Pulmonary artery endothelial cell (primary cell): ENCODE measurements at places on chromosomes 2 and 18.

- DNase-seq: no peak
These were observed 1.8 kb downstream of the TMX3 start for GRCh38 chr18:68713131-68713530.

- no peak for DNase-seq
These were observed 41.4 kb downstream of the FECH start for GRCh38 chr18:57544936-57545660.

DNA sequence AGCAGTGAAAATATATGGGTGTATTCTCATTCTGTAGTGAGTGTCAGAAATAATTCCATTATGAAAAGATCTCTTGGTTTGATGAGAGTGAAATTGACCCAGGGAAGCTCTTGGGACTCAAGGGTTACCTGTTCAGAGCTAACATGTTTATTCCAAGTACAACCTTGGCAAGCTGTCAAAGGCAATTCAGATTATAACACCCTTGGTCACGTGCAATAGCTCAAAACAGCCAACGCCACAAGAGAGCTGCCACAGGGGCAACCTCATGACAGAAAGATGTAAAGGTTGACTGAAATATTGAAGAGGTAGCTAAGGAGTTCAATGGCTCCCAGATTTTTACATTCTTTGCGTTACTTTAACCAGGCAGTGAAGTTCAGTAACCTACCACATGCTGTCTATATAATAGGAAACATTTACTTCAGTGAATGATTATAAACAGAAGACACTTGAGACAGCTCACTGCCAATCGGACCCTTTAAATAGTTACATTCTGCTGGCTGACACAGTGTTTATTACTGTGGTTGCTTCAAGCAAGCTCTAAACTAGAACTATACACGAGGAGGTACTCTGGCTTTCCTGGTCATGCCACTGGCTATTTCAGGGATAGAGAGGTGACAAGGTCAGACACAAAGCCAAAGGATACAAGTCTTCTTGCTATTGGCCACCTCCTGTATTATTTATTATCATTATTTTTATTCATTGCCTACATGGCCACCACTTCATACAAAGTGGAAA lies 187.3 kb downstream of the PID1 start:
- no peak for DNase-seq

DNA sequence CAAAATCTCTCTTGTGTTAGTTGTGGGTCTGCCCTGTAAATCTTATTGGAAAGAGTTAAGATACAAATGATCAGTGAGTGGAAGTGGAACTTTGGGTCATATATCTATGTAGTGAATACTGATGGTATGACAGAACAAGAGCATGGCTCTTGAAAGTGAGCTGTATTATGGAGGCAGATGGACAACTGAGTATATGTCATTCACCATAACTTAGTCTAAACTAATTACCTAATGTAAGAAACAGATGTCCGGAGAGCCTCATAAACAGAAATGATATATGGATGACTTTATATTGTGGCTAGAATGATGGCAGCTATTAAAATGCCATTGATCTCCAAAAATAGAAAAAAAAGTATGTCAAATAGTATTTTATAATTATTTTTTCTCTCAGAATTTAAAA lies 72.4 kb downstream of the FASTKD2 start:
- no peak for DNase-seq

DNA sequence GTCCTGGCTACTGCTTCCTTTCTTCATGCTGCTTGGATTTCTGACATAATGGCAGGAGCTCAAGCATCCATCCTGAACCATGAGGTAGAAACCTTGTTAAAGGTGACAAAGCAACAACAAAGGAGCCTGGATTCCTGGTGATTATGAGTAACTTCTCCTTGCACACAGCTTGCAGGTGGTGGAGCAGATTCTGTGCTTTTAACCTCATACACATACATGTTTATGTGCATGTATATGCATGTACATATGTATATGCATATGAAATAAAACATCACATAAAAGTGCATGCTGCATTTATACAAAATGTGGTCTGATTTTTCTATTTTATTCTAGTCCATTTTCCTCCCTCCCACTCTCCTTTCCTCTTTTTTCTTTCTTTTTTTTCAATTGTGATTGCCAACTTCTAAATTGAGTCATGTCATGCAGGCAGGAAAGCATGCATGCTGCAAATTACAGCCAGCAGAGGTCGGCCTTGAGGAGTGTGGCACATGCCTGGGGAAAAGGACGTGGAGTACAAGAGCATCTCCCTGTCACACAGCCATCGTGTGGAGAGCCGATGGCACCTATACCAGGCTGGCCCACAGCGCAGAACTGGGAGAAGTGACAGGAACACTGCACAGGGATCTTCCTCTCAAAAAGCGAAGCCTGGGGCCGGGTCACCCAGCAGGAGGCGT lies 17.9 kb downstream of the LCT start:
- DNase-seq: no peak

DNA sequence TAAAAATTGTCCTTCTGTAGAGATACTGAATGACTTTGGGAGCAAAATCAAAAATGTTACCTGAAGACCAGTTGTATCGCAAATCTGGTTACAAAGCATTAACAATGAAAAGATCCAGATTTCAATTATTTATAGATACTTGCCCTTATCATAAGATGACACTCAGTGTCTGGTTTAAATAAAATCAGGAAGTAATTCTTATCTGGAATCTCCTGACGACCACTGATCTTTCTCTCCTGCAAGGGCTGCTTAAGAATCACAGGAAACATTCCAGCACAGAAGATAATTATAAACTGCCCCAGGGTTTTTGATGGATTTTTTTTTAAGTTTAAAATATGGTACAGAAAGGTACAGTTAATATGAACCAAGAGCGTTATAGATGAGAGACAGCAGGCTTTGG lies 205.7 kb downstream of the ALK start:
- no peak for DNase-seq

GRCh38 chr18:78630356-78630755 lies 349.3 kb upstream of the SALL3 start:
- DNase-seq: no peak

DNA sequence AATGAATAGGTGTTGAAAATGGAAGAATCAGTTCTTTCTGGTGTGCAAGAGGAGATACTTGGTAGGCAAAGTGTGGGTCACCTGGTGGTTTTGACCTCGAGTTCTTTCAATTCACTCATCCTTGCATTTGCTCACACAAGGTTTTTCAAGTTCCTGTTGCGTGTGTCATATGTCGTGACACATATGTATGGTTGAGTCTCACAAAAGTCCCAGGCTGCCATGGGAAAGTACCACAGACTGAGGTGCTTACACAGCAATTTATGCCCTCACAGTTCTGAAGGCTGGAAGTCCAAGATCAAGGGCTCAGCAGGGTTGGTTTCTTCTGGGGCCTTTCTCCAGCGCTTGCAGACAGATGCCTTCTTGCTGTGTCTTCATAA lies 64.4 kb downstream of the NCK2 start:
- no peak for DNase-seq

- no peak for DNase-seq
These were observed 49.0 kb downstream of the SETBP1 start for GRCh38 chr18:44729631-44730101.

- DNase-seq: no peak
These were observed 15.9 kb downstream of the RNF152 start for GRCh38 chr18:61876899-61877298.

GRCh38 chr2:112110966-112111365 lies 27.2 kb upstream of the FBLN7 start:
- DNase-seq: no peak
